Stimulated activated CD8-positive, alpha-beta memory T cell treated with anti-CD3 and anti-CD28 coated beads, Interleukin-4, amount 100 ng/mL, for 1 hour (primary cell): ENCODE measurements at places on chromosomes 3 and 15.

- DNase-seq: no peak
Measured at GRCh38 chr3:81696090-81696489, 65.4 kb downstream of the GBE1 start.

DNA sequence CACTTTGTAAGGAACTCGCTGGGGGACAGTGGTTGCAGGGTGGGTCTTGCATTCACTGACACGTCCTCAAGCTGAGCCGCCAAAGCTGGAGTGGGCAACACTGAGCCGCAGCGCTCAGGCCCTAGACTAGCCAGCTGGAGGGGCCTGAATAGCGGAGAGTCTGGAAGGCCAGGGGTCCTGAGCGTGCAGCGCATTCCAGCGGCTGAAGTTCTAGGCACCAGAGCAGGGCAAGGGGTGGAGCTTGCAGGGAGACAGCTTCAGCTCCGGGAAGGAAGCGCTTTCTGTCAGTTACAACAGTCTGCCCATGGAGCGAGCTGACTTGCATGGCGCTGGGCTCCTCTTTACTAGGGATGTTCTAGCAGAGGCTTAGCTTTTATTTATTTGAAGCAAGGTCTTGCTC is 2.7 kb downstream of the MAP6D1 start:
- no peak for DNase-seq

GRCh38 chr15:64348455-64348854 is 7.5 kb downstream of the CSNK1G1 start:
- DNase-seq: no peak

- no peak for DNase-seq
Measured at GRCh38 chr3:131480116-131480515, 22.7 kb downstream of the MRPL3 start.

- no peak for DNase-seq
Measured at GRCh38 chr3:44954962-44955361, 21.0 kb downstream of the ZDHHC3 start.

GRCh38 chr15:34297059-34297458 is 40.5 kb downstream of the SLC12A6 start:
- no peak for DNase-seq

- DNase-seq: no peak
Measured at GRCh38 chr3:134485075-134485717, 589 bp downstream of the ANAPC13 start.

- DNase-seq: no peak
Measured at GRCh38 chr15:27249760-27250109, 278.8 kb downstream of the GABRG3 start.

DNA sequence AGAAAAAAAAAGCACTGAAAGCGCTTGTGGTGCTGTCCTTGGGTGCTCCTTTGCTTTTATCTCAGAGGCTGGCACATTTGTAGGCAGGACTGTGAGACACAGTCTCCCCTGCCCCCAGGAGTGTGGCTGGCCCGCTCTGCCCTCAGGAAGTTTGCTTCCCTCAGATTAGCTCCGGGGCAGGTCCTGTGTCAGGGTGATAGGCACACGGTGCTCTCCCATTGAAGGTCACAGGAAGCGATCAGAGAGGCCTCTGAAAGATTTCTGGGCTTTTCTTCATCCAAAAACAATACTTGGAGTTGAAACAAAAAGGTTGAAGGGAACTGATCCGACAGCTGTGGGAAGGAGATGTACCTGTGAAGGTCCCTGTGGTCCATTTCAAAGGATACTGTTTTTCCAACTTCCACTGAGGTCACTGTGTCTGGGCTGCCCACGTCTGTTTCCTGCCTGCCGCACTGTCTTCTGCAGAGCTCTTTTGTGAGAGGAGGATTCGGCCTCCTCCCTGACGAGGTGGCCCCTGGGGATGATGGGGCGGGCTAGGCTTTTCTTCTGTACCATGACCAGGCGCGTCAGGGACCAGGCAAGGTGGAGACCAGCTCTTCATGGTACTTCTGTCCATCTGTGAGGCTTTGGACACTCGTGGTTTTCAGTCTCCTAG is 330.5 kb upstream of the CTDSPL start:
- DNase-seq: no peak

- DNase-seq: no peak
Measured at GRCh38 chr3:145776782-145777408, 384.1 kb downstream of the PLOD2 start.

DNA sequence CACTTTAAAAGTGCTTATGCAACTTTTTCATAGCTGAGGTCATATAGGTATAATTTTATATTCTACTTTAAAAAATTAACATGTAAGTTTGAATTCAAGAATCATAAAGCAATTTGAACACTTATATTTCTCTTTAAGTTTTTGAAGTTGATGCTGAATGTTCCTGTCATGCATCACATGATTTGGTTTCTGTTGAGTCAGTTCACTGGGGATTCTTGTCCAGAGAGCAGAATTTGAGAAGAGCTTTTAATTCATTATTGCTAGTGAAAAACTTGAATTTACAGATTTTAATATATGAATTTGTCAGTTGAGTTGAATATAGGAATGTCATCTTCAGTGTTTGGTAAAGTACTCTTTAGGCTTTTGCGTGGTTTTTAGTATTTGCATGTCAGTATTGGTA is 7.9 kb downstream of the SLC25A26 start:
- no peak for DNase-seq

DNA sequence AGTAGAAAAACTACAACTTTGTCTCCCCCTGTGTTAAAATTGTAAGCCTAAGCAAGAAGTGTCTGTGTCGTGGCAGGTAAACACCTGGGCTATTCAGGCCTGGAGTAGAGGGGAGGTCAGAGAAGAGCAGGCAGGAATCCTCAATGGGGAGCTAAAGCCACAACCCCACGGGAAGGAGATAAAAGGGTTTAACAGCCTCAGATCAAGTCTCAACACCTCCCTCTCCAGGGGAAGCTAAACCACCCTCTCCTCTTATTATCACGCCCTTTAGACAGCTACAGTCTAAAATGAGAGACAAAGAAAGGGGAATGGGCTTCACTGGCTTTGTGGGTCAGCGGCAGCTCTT is 11.6 kb downstream of the ETV5 start:
- DNase-seq: no peak

DNA sequence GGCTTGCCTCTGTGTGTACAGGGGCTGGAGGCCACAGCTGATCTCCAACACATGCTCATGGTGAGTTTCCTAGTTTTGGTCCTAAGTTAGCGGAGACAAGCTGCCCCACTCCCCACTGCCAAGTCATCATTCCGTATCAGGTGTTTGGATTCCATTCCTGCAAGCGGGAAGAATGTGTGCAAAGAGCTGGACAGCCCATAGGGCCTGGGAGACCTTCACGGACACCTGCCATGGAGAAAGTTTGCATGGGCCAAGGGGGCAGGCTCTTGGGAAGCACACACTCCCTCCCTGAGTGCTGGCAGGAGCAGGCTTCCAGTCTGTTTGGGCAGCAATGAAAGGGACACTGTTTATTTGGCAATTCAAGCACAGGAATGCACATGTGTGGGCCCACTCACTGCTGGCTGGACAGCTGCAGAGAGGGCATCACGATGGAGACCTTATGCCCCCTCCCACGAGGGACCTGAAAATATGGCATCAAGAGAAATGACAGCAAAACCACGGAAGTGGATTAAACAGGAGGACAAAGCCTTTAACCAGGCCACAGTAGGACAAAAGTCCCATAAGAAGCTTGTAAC is 149.7 kb downstream of the KLF13 start:
- no peak for DNase-seq

DNA sequence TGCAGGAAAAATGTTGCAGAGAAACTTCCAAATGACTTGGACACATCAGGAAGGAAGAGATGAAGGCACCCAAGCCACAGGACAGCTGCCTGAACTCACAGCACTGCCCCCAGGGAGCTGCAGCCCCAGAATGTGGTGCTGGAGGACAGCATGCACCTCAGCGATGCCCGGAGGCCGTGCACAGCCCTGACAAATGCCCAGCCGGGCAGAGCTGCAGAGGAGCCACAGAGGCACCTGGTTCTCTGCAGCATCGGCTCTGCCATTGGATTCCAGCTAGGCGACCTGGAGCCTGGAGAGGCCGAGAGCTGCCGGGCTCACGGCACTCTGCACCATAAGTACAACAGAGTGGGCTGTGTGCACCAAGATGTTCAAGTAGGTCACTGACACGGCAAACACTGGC is 97.5 kb downstream of the OCA2 start:
- DNase-seq: no peak

DNA sequence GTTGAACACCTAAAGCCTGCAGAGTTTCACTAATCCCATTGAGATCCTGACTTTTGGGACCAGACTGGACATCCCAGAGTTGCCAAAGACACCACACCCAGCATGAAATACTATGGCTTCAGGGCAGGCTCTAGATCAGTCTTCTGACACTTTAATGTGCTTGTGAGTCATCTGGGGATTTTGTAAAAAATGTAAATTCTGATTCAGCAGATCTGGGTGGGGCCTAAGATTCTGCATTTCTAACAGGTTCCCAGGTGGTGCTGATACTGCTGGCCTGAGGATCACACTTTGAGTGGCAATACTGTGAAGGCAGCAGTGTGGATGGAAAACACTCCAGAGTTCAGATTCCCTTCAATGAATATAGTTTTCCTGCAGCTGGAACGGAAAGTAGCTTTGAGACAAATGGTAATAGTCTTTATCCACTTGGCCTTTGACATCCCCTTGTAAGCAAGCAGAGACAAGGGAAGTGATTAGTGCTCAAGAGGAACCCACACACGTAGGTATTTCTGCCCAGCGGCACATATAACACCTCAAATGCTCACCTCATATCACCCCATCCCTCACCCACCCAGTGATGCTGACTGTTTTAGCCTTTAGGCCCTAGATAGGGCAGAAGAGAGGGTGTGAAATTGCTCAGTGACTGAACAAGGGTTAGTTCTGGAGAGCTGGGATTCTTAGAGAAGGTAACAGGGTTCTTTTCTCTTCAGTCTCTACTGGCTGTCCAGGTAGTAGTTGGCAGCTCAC is 51.5 kb upstream of the GSK3B start:
- no peak for DNase-seq

- DNase-seq: peak; percentile 86
Measured at GRCh38 chr3:39051649-39052561, at the start of the genes SCN11A and WDR48. Gene SCN11A, minus strand, starts transcription at chr3:39051944. Its CDS starts 101,582 bp downstream, at chr3:38950362. Gene WDR48, plus strand, starts transcription at chr3:39052016. Its CDS starts 10 bp downstream, at chr3:39052026.

GRCh38 chr3:49454898-49455681 is 15.0 kb upstream of the DAG1 start:
- DNase-seq: no peak

DNA sequence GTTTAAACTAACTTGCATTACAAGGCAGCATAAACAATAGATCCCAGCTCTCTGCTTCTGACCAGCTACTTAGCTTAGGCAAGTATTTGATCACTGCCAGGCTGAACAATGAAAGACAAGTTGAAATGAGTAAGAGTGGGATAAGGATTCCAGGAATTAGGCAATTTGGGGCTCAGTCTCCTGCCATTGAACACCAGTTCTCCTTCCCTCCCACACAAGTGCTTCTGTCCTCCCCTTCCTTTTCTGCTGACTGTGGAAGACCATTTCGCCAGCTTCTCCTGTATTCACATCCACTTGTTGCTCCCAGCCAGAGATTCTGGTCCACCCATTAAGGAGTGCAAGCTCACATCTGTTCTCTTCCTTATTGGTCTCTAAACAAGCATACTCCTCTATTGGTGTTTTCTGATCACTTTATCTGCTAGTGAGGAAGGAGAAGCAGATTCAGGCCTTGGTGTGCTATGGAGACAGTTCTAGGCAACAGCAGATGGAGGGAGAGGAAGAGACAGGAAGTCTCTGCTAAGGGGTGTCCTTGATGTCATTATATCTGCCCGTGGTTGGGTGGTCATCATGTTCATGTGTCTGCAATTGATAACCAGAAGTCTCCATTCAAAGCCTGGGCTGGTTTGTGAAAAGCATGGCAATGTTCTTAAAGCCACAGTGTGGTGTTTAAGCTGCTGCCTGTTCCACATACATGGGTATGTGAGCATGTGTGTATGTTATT is 121.5 kb downstream of the PLCL2 start:
- DNase-seq: no peak

- DNase-seq: no peak
Measured at GRCh38 chr3:136899622-136900158, 37.7 kb downstream of the NCK1 start.

DNA sequence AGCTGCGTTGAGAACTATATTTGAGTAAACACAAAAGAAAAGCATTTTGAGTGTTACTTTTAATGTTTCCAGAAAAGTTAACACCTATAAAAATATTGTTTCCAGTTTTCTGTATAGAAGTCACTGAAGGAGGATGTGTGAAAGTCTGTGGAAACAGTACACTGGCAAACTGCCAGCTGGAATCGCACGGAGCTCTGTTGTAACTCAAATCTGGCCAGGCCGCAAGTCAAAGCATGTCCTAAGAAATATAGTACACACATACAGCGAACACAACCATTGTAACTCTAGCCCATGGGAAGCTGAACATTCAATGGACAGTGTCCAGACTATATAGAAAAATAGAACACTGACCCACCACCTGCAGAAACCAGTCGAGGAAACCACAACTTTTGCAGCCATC is 657.2 kb downstream of the FHIT start:
- no peak for DNase-seq

GRCh38 chr3:17908399-17909191 is 166.2 kb upstream of the TBC1D5 start:
- DNase-seq: no peak

DNA sequence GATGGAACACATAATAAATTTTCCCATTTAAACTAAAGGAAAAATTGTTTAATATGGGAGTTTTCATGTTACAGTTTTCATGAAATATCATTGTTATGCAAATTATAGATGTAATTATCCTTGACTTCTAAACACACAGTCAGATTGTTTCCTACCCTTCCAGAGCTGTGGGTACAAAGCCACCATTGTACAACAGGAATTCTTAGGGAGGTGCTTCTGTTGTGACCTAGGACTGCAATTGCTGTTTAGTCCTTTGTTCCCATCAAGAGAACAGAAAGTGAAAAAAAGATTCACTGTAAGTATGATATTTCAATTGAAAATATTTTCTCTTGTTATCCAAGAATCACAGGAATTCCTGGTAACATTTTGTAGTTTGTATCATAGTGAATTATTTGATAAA is 455.3 kb upstream of the NAALADL2 start:
- DNase-seq: no peak

- no peak for DNase-seq
Measured at GRCh38 chr3:13715167-13715954, 164.5 kb downstream of the WNT7A start.

DNA sequence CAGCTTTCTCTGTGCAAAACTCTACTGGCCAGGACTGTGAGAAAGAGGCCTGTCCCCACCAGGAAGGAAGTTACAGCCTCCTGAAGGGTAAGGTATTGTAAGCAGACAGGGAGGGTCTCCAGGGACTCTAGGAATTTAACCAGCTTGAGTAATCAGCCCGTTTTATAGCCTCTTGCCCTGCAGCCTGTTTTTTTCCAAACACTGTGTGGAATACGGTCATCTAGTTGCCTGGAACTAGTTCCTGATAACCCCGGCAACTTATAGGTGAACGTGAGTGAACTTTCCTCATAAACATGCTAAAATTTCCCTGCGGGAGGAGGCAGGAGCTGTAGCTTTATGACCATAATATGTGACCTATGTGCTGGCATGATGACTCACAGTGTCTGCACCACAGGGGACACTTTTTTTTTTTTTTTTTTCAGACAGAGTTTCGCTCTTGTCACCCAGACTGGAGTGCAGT is 60.1 kb upstream of the DAZL start:
- no peak for DNase-seq

DNA sequence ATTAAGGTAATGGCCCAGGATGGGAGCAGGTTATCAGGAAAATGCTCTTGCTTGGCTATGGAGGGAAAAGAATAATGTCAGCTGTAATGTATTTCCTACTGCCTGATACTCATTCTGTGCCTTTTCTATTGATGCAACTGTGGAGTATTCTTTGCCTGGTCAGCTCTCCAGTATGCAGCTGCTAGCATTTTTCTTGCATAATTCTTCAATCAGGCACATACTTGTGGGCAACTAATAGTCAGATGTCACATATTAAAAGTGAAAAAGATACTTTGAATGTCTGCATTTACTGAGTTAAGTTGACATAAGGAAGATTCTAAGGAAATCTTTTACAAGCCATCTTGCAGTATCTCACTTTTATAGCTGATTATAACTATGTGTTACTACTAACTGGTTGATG is 29.5 kb downstream of the CD80 start:
- no peak for DNase-seq
